ENCODE measurements at places on chromosomes 11 and 22.

GRCh38 chr22:30934053-30934452 lies 34.5 kb downstream of the MORC2 start:
- DNase-seq, result no peak

GRCh38 chr22:37616201-37617083 lies 7.8 kb downstream of the GGA1 start:
- no peak for DNase-seq

GRCh38 chr22:50293441-50294318 lies 13.8 kb downstream of the PLXNB2 start:
- no peak for DNase-seq

- no peak for DNase-seq
Observed at GRCh38 chr22:37641561-37641949, 2.1 kb downstream of the SH3BP1 start.

DNA sequence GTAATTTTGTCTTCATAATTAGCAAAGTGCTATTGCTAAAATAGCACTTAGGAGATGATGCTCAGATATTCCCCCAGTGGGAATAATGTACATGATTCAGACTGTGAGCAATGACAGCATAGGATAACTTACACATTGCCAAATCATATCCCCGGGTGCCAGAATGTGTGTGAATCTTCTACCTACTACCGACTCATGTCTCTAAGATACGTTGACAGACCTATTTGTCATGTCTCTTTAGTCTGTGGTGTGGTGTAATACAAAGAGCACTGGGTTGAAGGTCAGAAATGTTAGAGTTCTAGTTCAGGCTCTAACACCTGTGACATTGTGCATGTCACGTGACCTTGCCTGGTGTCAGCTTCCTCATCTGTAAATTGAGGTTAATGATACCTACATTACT lies 31.0 kb upstream of the PICALM start:
- no peak for DNase-seq

DNA sequence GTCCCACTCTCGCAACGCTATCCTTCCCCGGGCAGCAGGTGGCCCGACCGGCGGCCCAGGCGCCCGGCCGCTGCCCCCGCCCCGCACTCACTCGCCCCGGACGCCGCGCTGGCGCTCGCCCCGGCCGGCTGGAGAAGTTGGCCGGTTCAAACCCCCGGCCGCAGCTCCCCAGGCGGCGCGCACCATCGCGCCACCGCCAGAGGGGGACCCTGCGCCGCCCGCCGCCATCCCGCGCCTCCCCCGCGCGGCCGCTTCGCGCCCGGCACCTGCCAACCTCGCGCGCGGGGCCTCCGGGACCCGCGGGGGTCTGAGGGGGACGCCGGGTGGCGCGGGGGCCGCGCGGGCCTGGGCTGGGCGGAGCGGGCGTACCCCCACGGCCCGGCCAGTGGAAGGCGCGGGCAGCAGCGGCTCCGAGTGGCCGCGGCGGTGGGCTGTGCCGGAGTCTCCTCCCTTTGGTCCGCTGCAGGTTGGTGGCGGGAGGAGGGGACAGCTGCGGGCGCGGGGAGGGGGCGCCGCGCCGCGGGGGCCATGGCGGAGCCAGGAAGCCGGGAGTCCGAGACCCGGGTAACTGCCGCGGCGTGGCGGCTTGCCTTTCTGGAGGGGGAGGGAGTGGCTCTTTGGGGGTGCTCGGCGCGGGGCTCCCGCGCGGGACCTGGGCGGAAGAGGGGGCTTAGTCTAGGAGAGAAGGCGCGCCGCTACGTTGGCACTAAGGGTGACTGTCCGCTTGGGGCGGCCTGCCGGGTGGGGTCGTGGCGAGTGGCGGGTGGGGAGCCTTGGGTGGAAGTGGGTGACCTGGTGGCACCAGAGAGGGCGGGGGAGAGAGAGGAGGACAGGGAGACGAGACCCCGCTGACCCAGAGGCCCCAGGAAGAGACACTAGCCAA lies at the start of the genes MPST and TST:
Gene MPST (plus strand): TSS at position 434 of the 883 bp plus-strand sequence. CDS start 95 bp downstream, at position 529.
Gene TST (minus strand): TSS at position 139 of the 883 bp plus-strand sequence. CDS start 715 bp downstream, outside the sequence.
- DNase-seq, result no peak

DNA sequence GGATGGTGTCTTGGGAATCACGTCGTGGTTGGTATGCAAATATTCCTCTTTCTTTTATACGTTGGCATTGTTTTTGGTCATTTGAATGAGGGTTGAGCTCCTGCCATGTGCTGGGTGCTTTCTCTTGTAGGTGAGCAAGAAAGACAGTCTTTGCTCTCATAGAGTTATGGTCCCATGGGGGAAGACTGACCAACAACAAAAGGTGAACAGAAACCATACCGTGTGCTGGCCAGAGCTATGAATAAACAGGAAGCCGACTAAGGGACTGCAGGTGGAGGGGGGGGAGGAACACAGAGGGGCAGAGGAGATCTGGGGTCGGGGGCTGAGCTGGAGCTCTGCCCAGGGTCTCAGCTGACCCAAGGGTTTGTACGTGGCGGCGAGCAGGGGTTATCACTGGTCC lies 245.3 kb downstream of the CTTN start:
- DNase-seq, result no peak

GRCh38 chr22:45399712-45400445 lies 13.5 kb downstream of the SMC1B start:
- no peak for DNase-seq

DNA sequence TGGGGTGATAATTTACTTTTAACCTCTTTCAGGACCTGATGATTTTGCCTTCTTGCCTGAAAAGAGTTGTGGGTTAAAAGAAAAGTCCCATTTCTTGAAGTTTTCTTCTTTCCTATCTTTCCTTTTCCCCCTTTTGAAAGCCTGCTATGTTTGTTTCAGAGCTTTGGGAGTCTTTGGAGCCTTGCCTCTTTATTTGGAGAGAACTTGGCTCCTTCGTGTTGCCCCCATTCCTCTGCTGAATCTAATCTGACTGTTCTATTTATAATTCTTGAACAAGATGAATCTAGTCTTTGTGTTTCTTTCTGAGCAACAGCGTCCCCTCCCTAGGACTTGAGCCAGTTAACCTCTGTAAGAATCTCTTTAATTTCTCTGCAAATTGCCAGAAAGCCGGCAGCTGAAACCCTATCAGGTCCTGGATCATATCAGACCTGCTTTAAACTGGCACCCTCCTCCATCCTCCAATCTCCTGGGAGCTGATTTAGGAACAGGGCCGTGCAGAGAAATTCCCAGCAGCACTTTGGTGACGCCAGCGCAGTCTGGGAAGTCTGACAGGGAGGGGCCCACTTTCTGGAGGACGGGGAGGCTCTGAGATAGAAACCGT lies 289.1 kb upstream of the SORL1-AS1 start:
- DNase-seq, result no peak

DNA sequence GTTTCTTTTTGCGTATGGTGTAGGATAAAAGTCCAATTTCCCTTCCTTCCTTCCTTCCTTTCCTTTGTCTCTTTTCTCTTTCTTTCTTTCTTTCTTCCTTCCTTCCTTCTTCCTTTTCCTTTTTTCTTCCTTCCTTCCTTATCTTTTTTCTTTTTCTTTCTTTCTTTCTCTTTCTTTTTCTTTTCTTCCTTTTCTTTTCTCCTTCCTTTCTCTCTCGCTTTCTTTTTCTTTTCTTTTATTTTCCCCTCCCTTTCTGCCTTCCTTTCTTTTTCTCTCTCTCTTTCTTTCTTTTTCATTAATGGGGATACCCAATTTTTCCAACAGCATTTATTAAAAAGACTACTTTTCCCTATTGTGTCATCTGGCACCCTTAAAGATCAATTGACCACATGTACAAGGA lies 1359.7 kb downstream of the FAM181B start:
- no peak for DNase-seq

DNA sequence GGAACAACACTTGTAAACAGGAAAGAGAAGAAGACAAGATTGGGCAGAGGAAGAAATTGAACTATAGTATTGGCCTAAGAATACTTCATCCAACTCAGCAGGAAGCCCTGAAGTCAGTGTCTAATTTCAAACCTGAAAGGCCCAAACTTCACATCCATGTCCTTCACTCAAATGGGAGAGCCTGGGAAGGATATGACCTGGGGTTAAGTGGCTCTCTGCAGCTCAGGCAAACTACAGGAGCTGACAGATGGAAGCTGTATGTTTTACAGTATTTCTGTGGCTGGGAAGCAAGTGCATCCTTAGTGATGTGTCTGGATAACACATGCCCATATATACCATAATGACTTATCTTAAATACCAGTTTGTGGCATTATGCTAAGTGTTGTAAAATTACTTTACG lies 196.2 kb downstream of the SOX6 start:
- DNase-seq, result no peak

DNA sequence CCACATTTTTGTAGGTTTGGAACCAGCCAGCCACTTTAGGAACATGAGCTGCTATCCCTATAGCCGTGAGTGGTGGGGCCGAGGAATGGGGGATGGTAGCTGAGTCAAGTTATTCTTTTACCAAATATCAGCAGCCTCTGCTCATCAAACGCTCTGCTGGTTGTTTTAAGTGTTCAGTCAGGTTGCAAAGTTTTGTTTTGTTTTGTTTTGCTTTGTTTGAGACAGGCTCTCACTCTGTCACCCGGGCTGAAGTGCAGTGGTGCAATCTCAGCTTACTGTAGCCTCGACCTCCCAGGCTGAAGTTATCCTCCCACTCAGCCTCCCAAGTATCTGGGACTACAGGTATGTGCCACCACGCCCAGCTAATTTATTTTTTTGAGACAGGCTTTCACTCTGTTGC lies 14.4 kb downstream of the CABIN1 start:
- no peak for DNase-seq

DNA sequence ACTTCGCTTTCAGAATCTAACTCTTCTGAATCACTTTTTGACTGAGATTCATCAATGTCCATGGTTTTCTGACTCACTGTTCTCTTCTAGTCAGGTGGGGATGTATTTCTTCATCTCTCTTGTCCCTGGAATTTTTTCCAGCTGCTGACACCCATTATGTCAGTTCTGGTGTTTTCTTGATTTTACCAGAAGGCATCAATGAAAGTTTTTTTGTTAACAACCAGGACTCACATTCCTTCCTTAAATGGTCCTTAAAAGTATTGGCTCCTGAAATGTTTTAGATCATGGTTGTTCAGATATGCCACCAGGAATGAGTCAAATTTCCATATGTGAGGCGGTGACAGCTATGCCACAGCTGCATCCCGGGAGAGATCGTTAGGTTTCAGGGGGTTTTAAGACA lies 12.9 kb downstream of the MICAL2 start:
- DNase-seq, result no peak

GRCh38 chr22:18101536-18101935 lies 9.1 kb upstream of the TUBA8 start:
- no peak for DNase-seq

DNA sequence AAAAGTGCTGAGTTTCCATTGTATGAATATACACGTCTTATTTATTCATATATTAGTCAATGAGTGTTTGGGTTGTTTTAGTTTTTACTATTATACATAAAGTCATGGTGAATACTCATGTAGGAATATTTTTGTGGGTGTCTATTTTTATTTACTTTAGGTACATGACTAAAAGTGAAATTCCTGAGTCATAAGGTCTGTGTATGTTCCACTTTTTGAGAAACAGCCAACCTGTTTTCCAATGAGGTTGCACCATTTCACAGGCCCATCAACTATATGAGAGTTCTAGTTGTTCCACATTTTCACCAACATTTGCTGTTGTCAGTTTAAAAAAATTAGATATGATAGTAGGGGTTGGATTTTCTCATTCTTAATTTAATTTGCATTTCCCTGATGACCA lies 6.6 kb upstream of the OR6X1 start:
- no peak for DNase-seq

GRCh38 chr11:35311331-35311730 lies 108.0 kb downstream of the SLC1A2 start:
- DNase-seq, result no peak

GRCh38 chr22:35590634-35591295 lies 26.4 kb downstream of the MB start:
- no peak for DNase-seq

- DNase-seq, result no peak
Observed at GRCh38 chr11:78192911-78193351, 4.2 kb downstream of the USP35 start.

- DNase-seq, result no peak
Observed at GRCh38 chr11:7030836-7031235, 10.6 kb downstream of the NLRP14 start.

DNA sequence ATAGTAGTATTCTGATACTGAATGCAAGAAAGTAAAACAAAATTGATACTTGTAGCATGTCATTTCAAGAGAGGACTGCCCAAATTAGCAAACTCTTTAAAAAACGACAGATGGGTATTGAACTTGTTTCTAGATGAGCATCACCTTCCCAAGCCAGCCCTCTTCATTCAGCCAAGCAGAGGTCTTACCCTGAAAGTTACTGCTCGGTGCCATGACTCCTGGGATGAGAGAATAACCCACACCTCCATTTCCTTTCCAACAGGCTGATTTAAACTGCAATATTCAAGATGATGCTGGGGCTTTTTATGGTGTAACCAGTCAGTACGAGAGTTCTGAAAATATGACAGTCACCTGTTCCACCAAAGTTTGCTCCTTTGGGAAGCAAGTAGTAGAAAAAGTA lies 84.5 kb upstream of the RASSF10 start:
- DNase-seq, result no peak

- no peak for DNase-seq
Observed at GRCh38 chr11:55732936-55733335, 40.3 kb upstream of the OR5D13 start.

GRCh38 chr11:65487467-65488272 lies 11.2 kb upstream of the MALAT1 start:
- DNase-seq, result peak; percentile 100

GRCh38 chr22:17941471-17942406 lies 82.6 kb downstream of the MICAL3 start:
- DNase-seq, result no peak

- DNase-seq, result no peak
Observed at GRCh38 chr11:22337596-22338485, at the start of gene SLC17A6. Gene SLC17A6, plus strand, starts transcription at chr11:22338381. Its CDS starts 153 bp downstream, at chr11:22338534.

DNA sequence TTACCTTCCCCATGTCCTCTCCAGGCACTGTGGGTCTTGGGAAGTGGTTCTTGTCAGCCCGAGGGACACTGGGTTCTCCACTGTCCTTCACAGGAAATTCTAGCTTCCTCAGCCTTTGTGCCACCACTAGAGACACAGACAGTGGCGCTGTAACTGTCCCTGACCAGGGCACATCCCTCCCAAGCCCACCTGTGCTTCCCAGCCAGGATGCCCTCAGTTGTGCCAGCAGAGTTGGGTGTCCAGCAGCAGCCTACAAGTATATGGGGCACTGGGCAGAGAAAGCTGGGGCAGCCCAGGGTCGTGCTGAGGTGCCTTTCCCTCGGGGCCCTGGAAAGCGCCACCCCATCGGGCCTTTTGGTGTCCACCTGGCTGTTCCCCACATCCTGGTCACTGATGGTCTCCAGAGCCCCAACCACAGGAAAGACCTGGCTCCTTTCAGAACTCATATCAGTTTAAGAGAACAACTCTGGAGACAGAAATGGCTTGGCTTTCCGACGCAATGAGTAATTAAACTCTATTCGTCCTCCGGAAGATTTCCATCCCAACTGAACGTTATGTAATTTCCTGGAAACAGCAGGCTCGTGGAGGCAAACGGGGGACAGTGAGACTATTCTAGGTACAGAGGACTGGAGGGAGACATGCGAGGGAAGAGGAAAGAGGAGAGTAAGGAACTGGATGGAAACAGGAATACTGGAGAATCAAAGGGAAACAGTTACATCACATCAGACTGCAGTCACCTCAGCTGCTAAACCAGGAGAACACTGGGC lies 28.6 kb downstream of the PPP2R1B start:
- DNase-seq, result no peak

Measured in omental fat pad (tissue), 4 donors.